NCI-H1105 (cell line): ENCODE measurements at places on chromosomes 3 and 15.

- no peak for DNase-seq
Measured at GRCh38 chr15:40366457-40367370, 8.7 kb downstream of the DISP2 start.

DNA sequence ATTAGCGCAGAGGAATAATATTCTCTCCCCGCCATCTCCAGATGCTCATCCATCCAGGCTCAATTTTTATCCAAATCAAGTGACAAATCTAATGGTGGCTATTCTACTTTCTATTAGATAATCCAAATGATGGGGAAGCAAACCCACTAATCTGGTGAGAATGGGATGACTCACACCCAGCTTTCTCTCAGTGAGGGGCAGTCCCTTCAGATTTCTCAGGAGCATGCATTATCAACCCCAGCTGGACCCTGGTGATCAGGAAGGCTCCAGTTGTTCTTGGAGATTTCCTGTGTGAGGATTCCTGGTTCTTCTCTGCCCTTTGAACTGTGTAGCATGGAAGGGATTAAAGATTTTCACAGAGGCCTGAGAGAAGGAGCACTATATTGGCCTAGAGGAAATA lies 358.0 kb downstream of the WDR72 start:
- DNase-seq: no peak

GRCh38 chr15:77542491-77543001 lies 90.2 kb downstream of the LINGO1 start:
- no peak for DNase-seq

- DNase-seq: no peak
Measured at GRCh38 chr15:54273928-54274327, 295.7 kb downstream of the UNC13C start.

- DNase-seq: no peak
Measured at GRCh38 chr3:31829826-31830426, 151.1 kb downstream of the OSBPL10 start.

GRCh38 chr15:53059273-53060043 lies 269.3 kb upstream of the ONECUT1 start:
- DNase-seq: no peak

GRCh38 chr3:146892041-146892440 lies 286.9 kb upstream of the PLSCR5 start:
- DNase-seq: no peak

DNA sequence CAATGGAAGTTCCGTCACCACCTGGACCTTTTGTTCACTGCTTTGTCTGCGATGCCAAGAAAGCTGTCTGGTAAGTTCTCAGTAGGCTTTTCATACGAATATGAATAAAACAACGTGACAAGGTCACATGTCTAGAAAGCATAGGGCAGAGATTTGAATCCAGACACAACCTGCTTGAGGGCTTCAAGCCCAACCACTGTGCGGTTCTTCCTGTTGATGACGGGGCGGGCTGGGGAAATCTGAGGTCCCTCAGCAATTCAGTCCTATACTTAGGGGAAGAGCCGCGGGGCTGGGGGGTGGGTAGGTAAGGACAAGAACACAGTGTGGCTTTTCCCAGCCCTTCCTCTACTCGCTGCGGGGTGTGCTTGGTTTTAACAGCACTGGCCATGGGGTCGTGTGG lies 32.4 kb upstream of the SMAD3 start:
- no peak for DNase-seq

DNA sequence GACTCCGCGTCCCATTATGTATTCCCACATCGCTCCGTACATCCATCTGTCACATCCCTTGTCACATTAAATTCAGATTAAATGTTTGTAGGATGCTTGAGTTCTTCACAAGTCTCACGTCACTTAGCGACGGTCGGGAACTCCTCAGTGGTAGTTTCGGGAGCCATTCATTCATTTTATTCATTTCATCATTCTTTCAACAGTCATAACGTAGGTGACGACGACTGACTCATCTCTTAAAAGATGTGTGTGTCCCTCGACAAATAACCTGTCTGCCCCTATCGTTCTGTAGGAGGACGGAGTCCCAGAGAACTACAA lies 272 bp upstream of the SRPRB start:
- no peak for DNase-seq

- peak; percentile 1 for DNase-seq
Measured at GRCh38 chr3:9615003-9615628, 34.2 kb upstream of the MTMR14 start.

- DNase-seq: no peak
Measured at GRCh38 chr3:4897765-4898453, 81.3 kb upstream of the BHLHE40 start.
